ENCODE measurements at places on chromosomes 13 and 19.

DNA sequence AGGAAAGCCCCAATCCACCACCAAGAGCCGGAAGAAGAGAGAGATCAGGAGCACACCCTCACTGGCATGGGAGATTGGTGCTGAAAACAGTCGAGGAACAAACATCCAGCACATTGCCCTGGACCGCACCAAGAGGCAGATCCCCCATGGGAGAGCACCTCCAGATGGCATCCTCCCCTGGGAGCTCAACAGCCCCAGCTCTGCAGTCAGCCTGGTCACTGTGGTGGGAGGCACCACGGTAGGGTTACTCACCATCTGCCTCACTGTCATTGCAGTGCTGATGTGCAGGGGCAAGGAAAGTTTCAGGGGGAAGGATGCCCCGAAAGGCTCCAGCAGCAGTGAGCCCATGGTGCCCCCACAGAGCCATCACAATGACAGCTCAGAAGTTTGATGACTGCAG, 110.2 kb downstream of the STOML3 start:
- no peak for DNase-seq

DNA sequence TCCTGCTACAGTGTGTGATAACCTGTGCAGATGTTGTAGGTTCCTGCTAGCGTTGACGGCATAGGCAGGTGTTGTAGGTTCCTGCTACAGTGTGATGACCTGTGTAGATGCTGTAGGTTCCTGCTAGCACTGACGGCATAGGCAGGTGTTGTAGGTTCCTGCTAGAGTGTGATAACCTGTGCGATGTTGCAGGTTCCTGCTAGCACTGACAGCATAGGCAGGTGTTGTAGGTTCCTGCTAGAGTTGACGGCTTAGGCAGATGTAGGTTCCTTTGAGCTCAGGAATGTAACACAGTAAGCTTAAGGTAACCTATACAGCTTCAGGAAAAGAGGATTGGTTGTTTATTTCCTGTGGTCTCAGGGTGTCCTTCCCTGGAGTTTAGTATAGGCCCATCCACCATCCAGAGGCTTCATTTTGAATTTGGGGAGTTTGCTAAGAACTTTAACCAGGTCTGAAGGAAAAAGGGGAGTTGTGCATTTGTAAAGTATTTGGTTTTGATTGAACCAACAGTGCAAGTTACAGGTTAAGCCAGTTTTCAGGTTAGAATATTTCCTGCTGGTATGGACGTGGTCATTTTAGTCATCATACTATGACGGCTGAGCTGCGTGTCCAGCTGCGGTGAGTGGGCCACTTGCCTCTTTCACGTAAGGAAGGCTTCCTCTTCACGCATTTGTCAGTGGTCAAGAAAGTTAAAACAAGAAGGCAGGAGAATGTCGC, 53.8 kb downstream of the ATP11A start:
- no peak for DNase-seq

- DNase-seq = no peak
These were observed 99.0 kb upstream of the TSHZ3 start for GRCh38 chr19:31448221-31448657.

DNA sequence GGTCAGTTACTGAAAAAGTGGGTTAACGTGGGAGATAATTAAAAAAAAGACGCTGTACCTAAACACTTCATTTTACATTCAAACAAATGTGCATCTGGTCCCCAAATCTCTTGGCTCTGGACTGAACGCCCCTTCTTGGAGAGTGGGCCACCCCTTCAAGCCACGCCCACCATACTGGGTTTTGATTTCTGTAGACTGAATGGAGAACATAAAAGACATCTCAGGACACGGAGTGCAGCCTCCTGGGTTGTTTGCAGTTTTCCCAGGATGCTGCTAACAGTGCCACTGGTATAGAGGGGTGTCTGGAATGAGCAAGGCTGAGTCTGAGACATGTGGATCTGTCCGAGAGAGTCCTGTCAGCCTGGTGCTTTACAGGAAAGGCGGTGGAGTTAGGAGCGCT, 10.6 kb downstream of the TFDP1 start:
- DNase-seq = peak; percentile 25

GRCh38 chr13:82480415-82480814, 1401.9 kb downstream of the SLITRK1 start:
- no peak for DNase-seq
